ENCODE measurements at places on chromosomes 2 and 18.
A peak's percentile ranks its signal among the peaks of the same experiment; 100 is the strongest.

- DNase-seq, result no peak
Measured at GRCh38 chr2:151053661-151053990, 208.0 kb downstream of the RBM43 start.

DNA sequence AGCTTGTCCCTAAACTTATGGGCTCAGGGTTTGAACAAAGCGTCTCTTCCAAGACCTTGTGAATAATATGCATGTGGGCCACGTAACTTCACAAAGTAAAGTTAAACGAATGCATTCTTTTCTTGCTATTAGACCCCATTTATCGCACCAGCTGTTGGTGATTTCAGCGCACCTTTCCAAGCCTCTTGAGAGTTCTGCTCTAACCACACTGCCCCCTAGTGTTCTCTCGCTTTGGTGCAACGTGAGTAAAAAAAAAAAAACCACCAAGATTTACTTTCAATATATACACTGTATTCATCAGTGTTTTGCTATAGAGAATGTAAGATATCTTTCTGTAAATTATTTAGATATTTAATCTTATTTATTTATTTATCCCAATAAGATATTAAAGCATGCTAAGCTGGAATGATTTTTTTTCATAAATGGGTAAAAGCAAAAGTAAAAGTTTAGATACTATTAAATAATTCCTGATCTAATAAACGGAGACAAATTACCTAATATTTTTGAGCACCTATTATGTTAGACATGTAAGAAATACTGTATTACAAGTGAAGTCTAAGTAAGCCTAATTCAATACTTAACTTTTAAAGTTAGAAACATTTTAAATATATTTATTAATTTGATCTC lies 459.5 kb downstream of the DLGAP1 start:
- no peak for DNase-seq

DNA sequence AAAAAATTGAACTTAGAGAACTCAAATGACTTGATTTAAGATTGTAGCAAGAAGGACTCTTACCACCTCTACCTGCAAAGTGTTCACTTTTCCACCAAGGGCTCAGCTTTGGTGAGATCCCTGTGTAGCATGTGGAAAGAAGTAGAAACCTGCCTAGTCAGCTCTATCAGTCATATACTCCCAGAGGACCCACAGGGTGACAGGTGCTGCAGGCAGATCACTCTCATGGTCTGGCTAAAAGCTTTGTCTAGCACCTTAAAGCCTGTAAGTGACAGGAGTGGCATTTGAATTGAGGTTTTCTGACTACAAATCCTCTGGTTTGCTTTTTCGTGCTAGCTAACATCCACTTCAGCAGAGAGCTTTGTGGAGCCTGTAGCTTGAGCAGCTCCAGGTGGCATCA lies 18.7 kb upstream of the NEMP2 start:
- DNase-seq, result no peak

DNA sequence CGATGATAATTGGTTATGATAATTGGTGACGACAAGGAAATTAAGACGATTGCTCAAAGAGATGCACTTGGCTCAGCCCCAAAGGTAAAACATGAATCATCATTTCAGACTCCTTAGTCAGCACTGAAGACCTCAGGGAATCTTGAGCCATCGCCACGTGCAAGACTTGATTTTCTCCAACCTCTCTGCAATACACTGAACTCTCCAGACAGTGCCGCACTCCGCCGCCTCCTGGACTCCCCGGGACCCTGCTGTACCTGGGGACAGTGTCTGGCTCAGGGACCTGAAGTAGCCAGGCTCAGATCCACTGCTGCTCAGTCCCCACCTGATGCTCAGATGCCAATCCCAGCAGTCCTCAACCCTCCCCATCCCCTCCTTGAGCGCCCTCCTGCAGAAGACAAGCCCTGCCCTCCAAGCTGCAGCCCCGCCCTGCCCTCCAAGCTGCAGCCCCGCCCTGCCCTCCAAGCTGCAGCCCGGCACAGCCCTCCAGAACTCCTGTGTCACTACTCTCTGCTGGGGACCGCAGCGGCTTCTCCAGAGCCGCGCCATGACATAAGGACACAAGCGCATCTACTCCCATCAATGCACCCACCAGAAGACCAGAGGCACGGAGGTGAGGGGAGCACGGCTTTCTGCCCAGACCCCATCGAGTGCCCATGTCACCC lies 1.1 kb downstream of the TMEM18 start:
- DNase-seq, result no peak

DNA sequence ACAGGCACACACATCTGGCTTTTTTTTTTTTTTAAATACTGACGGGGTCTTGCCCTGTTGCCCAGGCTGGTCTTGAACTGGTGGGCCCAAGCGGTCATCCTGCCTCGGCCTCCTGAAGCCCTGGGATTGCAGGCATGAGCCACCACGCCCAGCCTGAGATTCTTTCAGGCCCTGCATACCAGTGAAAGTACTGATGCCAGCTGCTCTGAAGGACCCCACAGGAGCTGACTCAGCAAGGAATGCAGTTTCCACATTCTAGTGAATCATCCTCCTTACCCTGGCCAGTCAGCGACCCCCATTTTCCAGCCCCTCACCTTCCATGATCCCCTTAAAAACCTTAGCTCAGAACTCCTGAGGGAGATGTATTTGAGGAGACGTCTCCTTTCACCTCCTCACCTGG lies 5.8 kb upstream of the DTYMK start:
- DNase-seq, result no peak

- DNase-seq, result no peak
Measured at GRCh38 chr2:162457490-162457889, 113.6 kb downstream of the GCA start.

- no peak for DNase-seq
Measured at GRCh38 chr2:128984855-128985254, 666.2 kb upstream of the HS6ST1 start.

DNA sequence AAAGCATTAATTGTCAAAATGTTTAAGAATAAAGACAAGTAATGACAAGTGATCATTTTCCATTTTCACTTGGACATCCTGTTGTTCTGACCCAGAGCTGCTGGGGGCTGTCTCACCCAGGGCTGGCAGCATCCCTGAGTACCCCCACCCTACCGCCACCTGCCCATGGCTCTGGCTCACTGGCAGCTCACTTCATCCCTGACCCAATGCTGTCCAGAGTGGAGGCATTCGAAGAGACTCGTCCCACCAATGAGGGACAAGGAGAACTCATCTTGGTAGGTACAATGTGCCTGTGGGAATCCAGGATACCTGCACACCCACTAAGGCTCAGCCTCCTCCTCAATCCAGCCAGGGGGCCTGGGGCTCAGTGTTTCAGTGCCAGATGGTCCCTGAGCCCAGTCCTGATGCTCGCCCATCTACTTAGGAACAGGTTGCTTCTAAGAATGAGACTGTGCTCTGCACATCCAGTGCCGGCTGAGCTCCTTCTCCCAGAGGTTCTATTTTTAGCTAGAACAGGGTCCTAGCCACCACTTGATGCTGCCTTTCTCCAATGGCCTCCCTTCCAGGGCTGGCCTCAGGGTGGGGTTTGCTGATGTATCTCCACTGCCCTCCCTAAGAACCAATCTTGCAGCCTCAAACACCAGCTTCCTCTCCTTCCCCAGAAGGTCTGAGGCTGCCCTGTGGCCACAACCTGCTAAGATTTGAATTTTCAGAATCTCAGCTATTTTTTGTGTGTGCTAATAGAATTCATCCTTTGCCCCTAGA lies 53.7 kb downstream of the ADD2 start:
- no peak for DNase-seq

DNA sequence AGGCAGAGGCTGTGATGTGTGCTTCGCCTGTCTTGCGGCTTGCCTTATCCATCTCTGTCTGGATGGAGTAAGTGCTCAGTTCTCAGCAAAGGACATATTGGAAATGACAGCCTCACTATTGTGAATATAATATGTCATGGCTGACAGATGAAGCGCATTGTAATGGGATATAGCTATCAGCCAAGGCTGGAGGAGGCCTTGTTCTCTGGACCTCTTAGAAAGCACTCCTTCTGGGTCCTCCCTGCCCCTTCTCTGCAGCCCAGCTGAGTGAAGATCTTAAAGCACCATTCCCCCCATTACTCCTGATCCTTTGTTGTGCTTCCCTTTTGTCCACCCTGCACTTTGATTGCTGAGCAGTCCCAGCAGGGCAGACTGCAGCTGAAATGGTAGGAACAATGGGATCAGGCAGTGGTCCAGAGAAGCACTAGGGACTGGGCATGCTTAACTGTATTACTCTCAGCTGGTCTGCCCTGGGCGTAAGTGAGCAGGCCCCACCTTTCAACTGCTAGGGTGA lies 265.3 kb downstream of the SETBP1 start:
- no peak for DNase-seq

- DNase-seq, result no peak
Measured at GRCh38 chr2:229798446-229799155, 84.2 kb upstream of the DNER start.

GRCh38 chr2:192513575-192513974 lies 318.8 kb upstream of the TMEFF2 start:
- DNase-seq, result no peak

- no peak for DNase-seq
Measured at GRCh38 chr2:8004250-8004681, 677.6 kb upstream of the ID2 start.

- no peak for DNase-seq
Measured at GRCh38 chr2:237682856-237683670, 55.7 kb downstream of the LRRFIP1 start.

DNA sequence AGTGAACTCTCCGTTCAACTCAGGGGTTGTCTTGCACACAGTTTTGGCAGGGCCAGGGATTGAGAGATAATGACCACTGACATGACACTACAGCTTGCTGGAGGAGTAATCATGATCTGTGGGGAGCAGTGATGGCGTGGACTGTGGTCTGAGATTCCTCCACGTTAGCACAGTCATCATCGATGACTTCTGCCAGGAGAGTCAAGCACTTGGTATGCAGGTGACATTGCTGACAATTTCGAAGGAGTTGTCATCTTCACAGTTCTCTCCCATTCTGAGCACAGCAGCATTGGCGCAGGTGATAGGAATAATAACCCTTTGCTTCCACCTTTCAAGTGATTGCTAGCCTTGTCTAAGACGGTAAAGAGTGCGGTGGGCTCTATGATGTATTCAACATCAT lies 79.8 kb downstream of the SGPP2 start:
- DNase-seq, result no peak

DNA sequence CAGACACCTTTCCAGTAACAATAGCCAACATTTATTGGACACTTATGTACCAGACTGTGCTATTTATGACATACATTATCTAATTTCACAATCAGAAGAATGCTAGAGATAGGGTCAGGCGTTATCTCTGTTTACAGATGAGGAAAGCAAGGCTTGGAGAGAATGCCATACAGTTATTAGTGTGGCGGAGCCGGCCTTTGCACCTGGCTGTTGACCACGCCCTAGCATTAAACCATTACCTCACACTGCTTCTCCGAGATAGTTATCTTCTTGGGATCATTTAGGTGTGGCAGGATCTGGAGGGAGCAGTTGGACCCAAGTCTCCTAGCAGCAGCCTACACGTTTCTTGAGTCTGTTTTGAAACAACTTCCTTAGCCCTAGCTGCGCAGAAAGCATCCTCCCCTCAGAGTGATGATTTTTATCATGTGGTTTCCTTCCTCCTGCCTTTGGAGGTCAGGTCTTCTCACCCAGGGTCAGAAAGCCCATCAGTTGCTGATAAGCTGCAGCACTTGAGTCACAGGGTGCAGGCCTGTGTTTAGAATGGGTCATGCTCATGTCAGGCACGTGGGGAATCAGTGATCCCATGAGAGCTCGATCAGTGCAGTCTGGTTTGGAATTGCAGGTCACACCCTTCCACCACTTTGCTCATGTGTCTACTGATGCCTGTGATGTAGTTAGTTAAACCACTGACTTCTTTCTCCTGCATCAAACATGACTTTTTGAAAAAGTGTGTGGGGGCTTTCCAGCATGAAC lies 118.2 kb downstream of the SPTBN1 start:
- no peak for DNase-seq

- DNase-seq, result no peak
Measured at GRCh38 chr2:290090-290722, 2.3 kb upstream of the ALKAL2 start.

DNA sequence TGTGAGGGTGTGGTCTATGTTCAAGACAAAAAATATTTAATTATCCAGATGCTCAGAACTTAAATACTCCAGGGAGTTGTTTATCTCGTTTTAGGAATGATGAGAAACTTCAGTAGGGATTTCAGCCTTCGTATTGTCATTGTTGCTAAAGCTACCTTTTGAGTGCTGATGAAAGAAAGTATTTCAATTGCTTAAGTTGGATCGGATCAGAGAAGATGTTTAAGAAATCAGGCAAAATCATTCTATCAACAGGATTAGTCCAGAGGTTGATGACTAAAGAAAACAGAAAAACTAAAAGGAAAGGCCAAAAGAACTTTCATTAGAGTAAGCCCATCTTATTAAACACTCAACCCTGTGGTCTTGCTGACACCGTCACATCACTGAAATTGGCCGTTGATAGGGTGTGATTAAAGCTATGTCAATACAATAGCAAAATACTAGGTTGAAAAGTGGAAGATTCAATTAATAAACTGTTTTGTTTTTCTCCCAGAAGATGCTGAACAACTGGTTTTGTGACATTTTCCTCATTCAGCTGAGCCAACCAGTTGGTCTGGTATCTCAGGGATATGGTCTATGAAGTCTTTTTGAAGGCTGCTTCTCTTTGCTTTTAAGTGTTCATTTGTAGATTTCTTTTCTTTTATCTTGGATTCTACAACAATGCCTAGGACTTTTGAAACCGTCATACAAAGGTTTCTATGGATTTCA lies 551.7 kb downstream of the SLC4A3 start:
- no peak for DNase-seq

DNA sequence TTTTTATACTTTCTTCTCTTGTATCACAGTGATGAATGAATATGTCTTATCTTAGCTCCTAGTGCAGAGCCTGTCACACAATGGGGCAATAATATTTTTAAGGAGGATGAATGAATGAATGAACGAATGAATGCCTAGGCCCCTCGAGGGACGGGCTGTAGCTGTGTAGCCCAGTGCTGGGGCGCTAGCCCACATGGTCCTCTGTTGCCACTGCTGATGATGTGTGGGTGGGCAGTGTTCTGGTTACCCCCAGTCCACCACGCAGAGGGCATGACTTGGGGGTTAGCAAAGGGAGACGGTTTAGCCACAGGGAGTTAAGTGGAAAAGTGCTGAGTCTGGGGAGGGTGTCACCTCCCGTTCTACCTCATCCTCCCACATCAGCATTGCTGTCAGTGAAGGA lies 134.2 kb downstream of the SMAD7 start:
- no peak for DNase-seq

DNA sequence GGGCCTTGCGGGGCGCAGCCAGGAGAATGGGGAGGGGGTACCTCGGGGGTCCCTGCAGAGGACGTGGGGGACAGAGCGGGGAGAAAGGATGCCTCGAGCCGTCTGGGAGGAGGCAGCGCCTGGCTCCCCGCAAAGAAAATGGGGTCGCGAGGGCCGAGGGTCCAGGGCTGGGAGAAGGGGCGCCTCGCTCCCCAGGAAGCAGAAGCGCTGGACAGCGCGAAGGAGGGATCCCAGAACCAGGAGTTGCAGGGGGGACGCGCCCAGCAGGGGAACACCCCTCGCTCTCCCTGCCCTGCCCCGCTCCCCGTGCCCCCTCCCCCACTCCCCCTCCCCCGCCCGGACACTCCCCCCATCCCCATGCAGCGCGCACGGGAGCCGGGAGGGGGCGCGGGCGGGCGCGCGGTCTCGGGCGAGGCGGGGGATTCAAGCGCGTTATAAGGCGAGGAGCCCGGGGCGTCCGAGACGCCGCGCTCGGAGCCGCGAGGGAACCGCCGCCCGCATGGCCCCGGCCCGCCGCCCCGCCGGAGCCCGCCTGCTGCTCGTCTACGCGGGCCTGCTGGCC lies at the start of gene ERFE:
Gene ERFE, plus strand, starts transcription at position 462 of the 562 bp plus-strand sequence. Its CDS starts 38 bp downstream, at position 500.
- peak; percentile 31 for DNase-seq

Data from stimulated activated CD4-positive, alpha-beta T cell treated with anti-CD3 and anti-CD28 coated beads, Interleukin-1b, Interleukin-23, amount 100 ng/mL, for 1 hour (primary cell).